ENCODE measurements at places on chromosomes 7 and 10. TPM values are rescaled to one million over a fixed set of nuclear protein-coding genes. Genes with fewer than 3 reads are reported as not detected.

DNA sequence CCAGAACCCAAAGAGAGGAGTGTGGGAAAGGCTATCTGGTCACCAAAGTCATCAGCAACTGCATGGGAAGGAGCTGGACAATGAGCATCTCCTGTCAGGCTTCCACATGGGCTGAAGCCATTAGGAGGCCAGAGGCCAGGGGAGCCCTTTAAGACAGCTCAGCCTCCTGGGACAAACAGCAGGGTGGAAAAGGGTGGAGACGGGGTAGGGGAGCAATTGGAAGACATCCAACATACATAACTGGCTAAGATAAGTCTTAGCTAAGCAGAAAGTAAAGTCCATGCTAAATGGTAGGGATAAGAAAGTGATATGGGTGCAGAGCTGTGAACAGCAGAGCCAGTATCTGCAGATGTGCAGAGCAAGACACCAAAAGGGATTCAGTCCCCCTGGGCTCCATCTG, 1.5 kb upstream of the OAT start:
- H3K27ac ChIP-seq, result no peak overlapping the region
- no peak overlapping the region for H3K4me3 ChIP-seq
- H3K36me3 ChIP-seq, result no peaks in the 10 kb centered on the region
- H3K4me1 ChIP-seq, result peaks cover 17% of the 10 kb centered on the region

DNA sequence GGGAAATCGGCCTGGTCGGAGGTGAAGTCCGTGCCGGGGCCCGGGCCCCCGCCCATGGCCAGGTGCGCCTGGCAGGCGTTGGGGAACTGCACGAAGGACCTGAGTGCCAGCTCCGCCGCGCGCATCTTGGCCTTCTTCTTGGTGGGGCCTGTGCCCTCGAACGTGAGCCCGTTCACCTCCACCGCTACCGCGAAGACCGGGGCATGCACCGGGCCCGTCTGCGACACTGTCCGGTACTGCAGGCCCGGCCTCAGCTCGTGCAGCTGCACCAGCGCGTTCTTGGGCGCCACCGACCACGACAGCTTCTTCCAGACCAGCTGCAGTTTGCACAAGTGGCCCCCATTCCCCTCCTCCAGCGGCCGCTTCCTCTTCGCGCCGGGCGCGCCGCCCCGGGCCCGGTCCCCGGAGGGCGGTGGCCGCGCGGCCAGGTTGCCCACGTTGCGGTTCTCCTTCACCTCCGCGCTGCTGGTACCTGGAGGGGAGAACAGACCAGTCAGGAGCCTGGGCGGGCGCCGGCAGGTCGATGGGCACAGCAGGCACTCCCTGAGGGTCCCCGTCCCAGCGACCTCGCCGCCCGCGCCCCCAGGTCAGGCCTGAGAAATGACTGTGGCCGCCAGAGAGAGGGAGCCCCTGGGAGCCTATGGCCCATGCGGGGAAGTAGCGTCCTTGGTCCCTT, 307.4 kb downstream of the WDR37 start:
- DNase-seq, result no peak
- no peak overlapping the region for H3K27ac ChIP-seq
- no peaks in the 10 kb centered on the region for H3K4me1 ChIP-seq
- H3K36me3 ChIP-seq, result no peaks in the 10 kb centered on the region
- H3K27me3 ChIP-seq, result no peaks in the 10 kb centered on the region

GRCh38 chr10:71438761-71439160, 42.0 kb downstream of the CDH23 start:
- DNase-seq, result peak; percentile 81
- peaks cover 7% of the 10 kb centered on the region for H3K27me3 ChIP-seq
- H3K36me3 ChIP-seq, result no peaks in the 10 kb centered on the region

DNA sequence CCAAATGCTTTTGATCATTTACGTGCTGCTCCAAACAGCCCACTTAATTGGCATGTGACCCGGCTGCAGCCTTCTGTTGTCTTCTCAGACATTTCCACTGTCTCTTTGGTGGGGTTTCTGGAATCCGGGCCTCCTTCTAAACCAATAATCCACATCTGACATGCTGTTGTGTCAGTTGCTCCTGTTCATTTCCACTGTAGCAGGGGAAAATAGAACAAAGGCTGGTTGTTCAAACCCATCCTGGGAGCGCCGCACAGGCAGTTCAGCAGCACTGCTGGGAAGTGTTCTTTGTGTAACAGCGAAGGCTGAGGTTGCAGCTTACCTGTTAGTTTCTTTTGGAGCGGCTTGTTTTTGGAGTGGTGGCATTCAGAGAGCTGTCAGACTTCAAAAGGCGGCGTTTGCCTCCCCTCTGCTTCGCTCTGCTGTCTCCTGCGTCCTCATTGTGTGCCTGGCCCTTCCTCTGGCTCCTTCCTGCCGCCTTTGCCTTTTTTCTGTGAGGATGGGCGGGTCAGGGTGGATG, 149.4 kb downstream of the SNX10 start:
- H3K27ac ChIP-seq, result no peak overlapping the region
- no peak overlapping the region for H3K4me3 ChIP-seq
- DNase-seq, result no peak
- no peaks in the 10 kb centered on the region for H3K27me3 ChIP-seq
- H3K36me3 ChIP-seq, result no peaks in the 10 kb centered on the region

The PILRA gene
- total RNA-seq, result 0.36 TPM

DNA sequence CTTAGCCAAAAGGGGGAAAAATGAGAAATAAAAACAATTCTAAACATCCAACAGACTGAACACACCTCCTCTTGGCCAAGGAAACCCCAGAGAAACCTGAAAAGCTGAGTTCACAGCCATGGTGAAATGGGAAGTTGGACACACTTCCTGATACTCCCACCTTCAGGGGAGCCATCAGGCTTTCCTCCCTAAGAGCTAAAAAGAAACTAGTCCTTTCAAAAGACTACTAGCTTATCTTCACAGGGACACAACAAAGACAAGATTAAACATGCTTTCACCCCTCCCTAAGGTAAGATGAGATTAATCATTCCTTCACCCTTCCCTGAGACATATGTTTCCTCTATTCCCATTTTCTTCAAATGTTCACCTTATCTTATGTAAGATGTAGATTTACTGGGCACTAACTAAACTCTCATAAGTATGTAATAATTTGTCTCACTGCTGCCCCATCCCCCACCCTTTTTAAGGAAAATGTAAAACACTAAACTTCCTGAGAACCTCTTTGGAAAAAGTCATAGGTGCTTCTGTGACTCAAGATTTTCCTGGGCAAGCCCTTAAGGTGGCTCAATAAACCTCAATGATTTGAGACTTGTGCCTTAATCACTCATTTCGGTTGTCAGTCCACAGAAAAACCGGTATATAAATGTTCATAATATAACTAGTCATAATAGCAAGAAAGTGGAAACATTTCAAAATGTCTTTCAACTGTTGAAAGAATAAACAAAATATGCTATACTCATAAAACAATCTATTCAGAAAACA, 40.5 kb downstream of the HTR7 start:
- peaks cover 4% of the 10 kb centered on the region for H3K4me1 ChIP-seq
- H3K27ac ChIP-seq, result no peak overlapping the region

DNA sequence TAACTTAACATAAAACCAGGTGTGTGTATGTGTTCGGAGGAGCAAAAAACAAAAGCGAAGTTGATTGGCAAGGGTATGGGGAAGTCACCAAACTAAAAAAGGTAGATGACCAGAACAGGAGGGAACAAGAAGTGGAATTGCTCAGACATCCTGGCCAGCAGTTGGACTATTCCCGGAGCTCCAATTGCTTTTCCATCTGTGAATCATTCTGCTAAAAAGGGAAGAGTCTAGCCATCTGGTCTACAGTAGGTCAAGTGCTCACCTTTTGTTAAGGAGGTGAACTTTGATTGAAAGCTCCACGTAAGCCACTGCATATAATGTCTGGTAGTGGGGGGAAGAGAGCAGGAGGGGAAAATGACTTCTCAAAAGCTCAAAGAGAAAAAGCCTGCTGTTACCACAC, 50.0 kb upstream of the BET1 start:
- no peaks in the 10 kb centered on the region for H3K27me3 ChIP-seq
- no peaks in the 10 kb centered on the region for H3K36me3 ChIP-seq
- H3K4me3 ChIP-seq, result no peak overlapping the region
- H3K27ac ChIP-seq, result no peak overlapping the region
